Left lung (tissue), 14 donors: ENCODE measurements at places on chromosomes 5 and 9.

GRCh38 chr5:159339460-159339859, 9.2 kb upstream of the IL12B start:
- no peaks in the 10 kb centered on the region for H3K36me3 ChIP-seq
- DNase-seq = no peak
- H3K27ac ChIP-seq = no peak overlapping the region
- H3K27me3 ChIP-seq = no peaks in the 10 kb centered on the region

GRCh38 chr5:88021141-88021540, 247.5 kb downstream of the TMEM161B start:
- H3K36me3 ChIP-seq = no peaks in the 10 kb centered on the region
- no peak overlapping the region for H3K27ac ChIP-seq
- no peaks in the 10 kb centered on the region for H3K27me3 ChIP-seq

GRCh38 chr5:88715503-88715902, 167.5 kb downstream of the MEF2C start:
- no peak overlapping the region for H3K4me3 ChIP-seq
- no peak overlapping the region for H3K27ac ChIP-seq
- H3K36me3 ChIP-seq = peaks cover 3% of the 10 kb centered on the region
- DNase-seq = no peak

- H3K27ac ChIP-seq = no peak overlapping the region
These were observed 15.5 kb downstream of the C5 start for GRCh38 chr9:121034529-121034928.

- no peaks in the 10 kb centered on the region for H3K4me1 ChIP-seq
- H3K27ac ChIP-seq = no peak overlapping the region
- H3K36me3 ChIP-seq = peaks cover 89% of the 10 kb centered on the region
- no peak overlapping the region for H3K4me3 ChIP-seq
These were observed 13.3 kb downstream of the UCK1 start for GRCh38 chr9:131517761-131518190.

- no peaks in the 10 kb centered on the region for H3K4me1 ChIP-seq
- H3K4me3 ChIP-seq = no peak overlapping the region
- no peaks in the 10 kb centered on the region for H3K36me3 ChIP-seq
- no peaks in the 10 kb centered on the region for H3K27me3 ChIP-seq
- H3K27ac ChIP-seq = no peak overlapping the region
These were observed 81.8 kb downstream of the CNTLN start for GRCh38 chr9:17216646-17217045.

DNA sequence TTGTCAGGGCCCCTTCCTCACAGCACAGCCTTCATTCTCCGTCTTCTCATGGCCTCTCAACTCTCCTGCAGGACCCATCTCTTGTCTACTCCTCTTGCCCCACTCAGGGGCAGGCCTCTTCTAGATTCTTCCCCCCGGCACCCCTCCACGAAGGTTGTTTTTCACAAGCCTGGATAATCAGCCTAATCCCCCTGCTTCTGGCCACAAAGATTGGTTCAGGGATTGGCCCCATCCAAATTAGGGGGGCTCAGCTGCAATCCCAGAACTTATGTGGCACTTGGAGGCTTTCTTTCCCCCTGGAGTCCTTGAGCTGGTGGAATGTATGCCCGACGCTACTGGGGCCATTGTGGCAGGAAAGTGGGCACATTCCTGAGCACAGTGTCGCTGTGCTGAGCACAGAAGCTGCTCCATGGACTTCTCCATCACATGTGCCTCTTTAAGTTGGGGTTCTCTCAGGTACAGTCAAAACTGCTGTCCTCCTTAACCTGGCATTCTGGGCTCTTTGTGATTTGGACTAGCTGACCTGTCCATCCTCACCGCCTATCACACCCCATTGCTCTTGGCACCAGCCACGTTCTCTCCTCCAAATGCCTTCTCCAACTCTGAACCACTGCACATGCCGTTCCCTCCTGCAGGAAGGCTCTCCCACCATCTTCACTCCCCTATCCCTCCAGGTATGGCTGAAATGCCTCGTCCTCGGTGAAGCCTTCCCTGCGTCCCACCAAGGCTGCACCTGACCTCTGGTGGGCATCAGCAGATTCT, 66.8 kb upstream of the RNF130 start:
- no peak overlapping the region for H3K27ac ChIP-seq
- no peaks in the 10 kb centered on the region for H3K36me3 ChIP-seq
- no peak for DNase-seq
- no peak overlapping the region for H3K4me3 ChIP-seq
- H3K4me1 ChIP-seq = no peaks in the 10 kb centered on the region

DNA sequence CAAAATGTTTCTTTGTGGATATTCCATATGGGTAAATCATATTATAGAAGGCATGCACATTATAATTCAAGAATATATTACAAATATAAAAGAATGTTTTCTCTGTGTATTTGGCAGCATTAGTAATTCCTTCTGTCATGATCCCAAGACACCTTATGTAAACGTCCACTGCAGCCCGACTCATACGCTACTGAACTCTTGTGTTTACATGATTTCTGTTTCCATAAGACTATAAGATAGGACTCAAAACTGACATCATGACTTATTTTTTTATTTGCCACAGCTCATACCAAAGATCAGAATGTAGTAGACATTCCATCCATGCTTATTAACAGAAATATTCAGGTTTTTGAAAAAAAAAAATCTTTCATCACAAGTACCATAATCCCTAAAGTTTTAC, 234.1 kb downstream of the AP3B1 start:
- H3K36me3 ChIP-seq = no peaks in the 10 kb centered on the region
- no peak overlapping the region for H3K4me3 ChIP-seq
- no peak overlapping the region for H3K27ac ChIP-seq
- no peaks in the 10 kb centered on the region for H3K4me1 ChIP-seq
- no peak for DNase-seq

- no peak overlapping the region for H3K4me3 ChIP-seq
- no peak overlapping the region for H3K27ac ChIP-seq
- no peak for DNase-seq
- H3K36me3 ChIP-seq = no peaks in the 10 kb centered on the region
These were observed 18.5 kb upstream of the LAMC3 start for GRCh38 chr9:130990306-130990977.

- no peak overlapping the region for H3K4me3 ChIP-seq
- H3K36me3 ChIP-seq = no peaks in the 10 kb centered on the region
- no peaks in the 10 kb centered on the region for H3K4me1 ChIP-seq
- H3K27ac ChIP-seq = no peak overlapping the region
- no peaks in the 10 kb centered on the region for H3K27me3 ChIP-seq
These were observed 690.3 kb upstream of the DMAC1 start for GRCh38 chr9:8489835-8490234.

DNA sequence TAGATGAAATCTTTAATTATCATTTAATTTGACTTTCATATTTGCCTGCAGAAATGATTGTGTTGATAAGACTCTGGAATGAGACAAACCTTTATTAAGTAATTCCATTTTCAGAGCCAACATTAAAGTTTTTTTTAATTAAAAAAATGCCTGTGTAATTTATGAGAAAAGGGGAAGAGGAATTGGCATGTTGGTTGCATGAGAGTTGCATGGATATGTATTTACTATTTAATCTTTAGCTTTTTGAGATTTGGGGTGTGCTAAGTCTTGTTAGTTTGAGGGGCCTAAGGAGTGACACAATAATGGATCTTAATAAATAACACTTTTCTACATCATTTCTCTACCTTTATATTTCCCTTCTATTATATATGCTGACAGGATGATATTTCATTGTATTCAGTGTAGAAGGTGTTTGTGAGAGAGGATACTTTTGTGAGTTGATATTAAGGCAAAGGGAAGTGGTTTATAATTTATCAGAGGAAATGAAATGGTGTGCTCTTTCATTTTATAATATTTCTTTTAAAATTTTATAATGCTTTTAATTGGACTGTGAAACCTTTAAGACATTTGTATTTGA, 54.9 kb downstream of the PIK3R1 start:
- no peak for DNase-seq
- H3K27me3 ChIP-seq = no peaks in the 10 kb centered on the region
- peaks cover 14% of the 10 kb centered on the region for H3K36me3 ChIP-seq
- no peak overlapping the region for H3K27ac ChIP-seq
- H3K4me1 ChIP-seq = peaks cover 35% of the 10 kb centered on the region

DNA sequence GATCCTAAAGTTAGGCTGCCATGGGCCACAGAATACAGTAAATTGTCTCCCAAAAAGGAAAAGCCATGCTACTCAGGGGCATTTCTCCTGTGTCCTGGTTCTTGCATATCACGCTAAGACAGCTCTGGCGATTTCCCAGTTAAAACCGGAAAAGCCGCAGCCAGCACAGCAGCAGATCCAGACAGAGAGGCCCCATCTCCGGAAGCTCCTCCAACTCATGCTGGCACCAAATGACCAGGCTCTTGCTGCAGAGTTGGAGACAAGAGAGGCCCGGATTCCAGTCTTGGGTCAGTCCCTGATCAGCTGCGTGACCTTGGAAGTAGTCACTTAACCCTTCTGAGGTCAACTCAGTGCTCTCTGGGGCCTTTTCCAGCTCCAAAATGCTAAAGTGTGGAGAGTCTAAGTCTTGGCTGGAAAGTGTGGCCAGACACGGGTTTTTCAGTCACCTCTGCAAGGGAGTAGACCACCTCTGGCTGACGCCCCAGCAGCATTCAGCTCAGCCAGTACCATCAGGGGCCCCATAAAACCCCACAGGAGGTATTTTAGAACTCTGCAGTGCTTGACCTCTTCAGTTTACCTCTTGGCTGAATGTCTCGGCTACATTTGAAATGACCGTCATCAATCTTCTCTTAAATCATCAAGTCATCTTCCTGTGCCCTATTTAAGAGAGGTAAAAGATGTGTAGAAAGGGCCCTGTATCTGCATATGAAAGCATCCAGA, 16.2 kb downstream of the GDNF start:
- H3K4me1 ChIP-seq = no peaks in the 10 kb centered on the region
- H3K36me3 ChIP-seq = no peaks in the 10 kb centered on the region
- no peaks in the 10 kb centered on the region for H3K27me3 ChIP-seq
- no peak overlapping the region for H3K4me3 ChIP-seq

- no peak overlapping the region for H3K4me3 ChIP-seq
- DNase-seq = no peak
- no peak overlapping the region for H3K27ac ChIP-seq
- H3K27me3 ChIP-seq = no peaks in the 10 kb centered on the region
These were observed 46.8 kb downstream of the ITGA2 start for GRCh38 chr5:53035868-53036381.

GRCh38 chr9:113993838-113994540, 84.1 kb downstream of the AMBP start:
- H3K4me1 ChIP-seq = peaks cover 17% of the 10 kb centered on the region
- DNase-seq = no peak
- H3K36me3 ChIP-seq = no peaks in the 10 kb centered on the region
- no peaks in the 10 kb centered on the region for H3K27me3 ChIP-seq

GRCh38 chr5:24005384-24005783, 498.0 kb downstream of the PRDM9 start:
- no peaks in the 10 kb centered on the region for H3K27me3 ChIP-seq
- H3K27ac ChIP-seq = no peak overlapping the region
- DNase-seq = no peak
- no peaks in the 10 kb centered on the region for H3K4me1 ChIP-seq

DNA sequence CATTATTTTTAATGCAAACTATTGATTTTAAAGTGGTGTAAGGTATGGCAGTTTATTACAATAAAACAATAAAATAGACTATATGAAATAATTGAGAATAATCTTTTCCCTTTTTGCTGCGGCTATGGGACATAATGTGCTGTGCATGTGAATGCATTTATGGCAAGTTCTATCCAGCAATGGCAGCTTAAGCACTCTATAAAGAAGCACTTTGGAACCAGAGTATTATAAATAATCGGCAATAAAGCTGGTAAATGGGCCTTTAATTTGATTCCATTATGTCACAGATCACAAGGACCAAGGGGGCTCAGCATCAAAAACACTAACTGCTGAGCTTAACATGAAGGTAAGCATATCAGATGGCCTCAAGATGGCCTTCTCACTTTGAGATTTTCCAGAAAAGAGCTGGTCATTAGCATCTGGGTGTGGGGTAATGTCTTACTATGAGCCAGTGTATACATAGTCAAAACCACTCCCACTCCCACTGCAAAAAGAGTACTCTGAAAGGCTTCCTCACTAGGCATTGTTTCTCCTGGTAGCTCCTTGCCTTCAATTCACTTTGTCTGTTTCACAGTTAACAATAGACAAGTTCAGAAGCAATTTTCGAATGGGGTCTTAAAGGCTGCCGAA, 97.1 kb upstream of the ASTN2 start:
- no peak overlapping the region for H3K4me3 ChIP-seq
- no peak overlapping the region for H3K27ac ChIP-seq
- DNase-seq = no peak
- H3K4me1 ChIP-seq = no peaks in the 10 kb centered on the region
- no peaks in the 10 kb centered on the region for H3K36me3 ChIP-seq

DNA sequence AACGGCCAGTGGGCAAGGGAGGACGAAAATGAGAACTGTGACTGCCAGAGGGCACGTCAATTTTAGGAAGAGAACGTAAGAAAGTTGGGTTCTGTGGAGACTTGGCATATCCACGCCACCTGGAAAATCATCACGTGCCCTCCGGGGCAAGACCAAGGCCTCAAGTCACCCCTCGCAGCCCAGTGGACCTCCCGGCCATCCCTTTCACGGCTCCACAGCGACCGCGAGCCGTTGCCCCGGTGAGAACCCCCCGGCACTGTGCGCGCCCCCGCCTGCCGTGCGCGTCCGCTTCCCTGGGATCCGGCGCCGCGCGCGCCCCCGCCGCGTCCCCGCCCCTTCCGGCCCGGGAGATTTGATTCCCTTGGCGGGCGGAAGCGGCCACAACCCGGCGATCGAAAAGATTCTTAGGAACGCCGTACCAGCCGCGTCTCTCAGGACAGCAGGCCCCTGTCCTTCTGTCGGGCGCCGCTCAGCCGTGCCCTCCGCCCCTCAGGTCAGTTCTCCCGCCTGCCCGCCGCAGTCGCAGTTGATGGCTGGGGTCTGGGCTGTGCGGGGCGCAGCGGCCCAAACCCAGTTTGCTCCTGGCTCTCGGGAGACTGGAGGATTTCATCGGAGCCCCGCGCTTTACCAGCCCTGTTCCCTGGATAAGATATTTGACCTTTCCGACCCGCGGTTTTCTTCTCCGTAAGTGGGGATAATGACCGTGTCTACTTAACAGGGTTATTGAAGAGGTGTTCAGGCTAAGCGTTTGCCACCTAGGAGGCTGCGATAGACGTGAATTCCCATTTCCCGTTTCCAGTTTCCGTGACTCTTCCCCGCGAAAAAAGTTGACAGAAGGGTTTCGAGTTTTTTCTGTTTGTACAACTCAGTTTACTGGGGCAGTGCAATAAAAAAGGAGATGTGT, at the start of gene MELK:
TSS of gene MELK (plus strand) at position 381 of the 904 bp plus-strand sequence. CDS start 8,787 bp downstream, outside the sequence.
- no peak within 1 kb of the TSS for H3K27ac ChIP-seq
- H3K4me3 ChIP-seq = peak within 1 kb of the TSS; percentile 91
- H3K36me3 ChIP-seq = no peaks in the 10 kb centered on the region
- peak; percentile 81 for DNase-seq
- no peaks in the 10 kb centered on the region for H3K27me3 ChIP-seq
